ENCODE measurements at places on chromosomes 3 and 15.
A peak's percentile ranks its signal among the peaks of the same experiment; 100 is the strongest.

GRCh38 chr3:141076036-141076773 is 25.1 kb downstream of the SPSB4 start:
- DNase-seq: no peak

DNA sequence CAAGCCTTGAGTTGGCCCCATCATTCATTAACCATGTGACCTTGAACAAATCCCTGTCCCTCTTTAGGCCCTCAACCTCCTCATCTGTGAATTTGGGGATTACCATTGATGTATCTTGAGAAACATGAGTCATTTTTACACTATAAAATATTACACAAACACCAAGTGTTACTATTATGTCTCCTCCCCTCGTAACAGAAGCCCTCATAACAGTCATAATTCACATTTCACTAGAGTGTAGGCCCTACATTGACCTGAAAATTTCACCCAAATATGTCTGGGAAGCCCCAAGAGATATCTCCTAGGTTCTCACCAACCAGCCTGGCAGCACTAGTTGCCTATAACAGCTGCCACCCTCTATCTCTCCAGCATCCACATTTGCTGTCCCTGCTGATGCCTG is 15.8 kb upstream of the SLC6A1 start:
- no peak for DNase-seq

DNA sequence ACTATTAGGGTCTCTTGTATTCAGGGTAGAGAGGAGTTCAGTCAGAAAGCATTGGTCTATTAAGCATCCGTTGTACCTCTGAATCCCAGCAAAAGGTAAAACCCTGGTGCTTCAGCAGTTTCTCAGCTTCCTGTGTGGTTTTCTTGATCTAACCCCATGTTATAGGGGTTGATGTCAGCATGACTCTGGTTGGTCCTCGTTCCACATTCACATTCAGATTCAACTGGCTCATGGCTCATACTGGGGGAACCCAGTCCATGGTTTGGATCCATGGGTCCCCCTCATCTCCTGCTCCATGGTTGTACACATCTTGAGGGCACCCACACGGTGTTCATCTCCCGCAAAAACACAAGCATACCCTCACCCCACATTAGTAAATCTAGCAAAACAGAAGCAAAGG is 47.7 kb upstream of the C2CD4B start:
- peak; percentile 32 for DNase-seq

DNA sequence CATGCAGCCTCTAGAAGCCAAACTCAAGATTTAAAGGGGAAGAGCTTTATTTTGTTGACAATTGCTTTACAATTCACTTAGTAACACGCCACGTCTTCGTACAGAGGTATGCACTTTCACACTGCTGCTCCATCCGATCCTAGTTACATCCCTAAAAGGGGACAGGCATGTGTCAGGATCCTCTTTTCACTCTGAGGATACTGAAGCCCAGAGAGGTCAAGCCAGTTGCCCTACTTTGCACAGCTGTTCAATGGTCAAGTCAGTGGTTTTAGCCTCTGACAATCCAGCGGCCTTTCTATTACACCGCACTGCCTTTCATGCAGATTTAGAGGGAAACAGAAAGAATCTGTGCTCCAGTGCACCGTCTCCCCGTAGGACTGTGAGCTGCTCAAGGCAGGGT is 44.9 kb upstream of the CHRNB4 start:
- DNase-seq: no peak

DNA sequence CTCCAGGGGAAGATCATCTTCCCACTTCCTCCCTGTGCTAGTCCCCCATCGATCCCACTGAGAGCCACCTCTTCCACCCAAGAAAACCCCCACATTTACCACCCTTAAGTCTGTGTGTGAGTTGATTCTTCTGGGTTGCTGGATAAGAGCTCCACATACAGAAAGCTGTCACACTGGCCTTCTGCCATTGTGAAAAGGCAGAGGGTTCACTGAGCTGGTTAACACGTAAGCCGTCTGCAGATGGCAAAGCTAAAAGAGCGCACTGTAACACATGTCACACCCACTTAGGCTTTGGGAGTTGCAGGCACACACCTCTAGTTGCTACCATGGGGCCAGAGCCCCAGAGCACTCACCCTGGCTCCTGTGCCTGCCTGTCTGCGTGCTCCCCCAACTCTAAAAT is 309.8 kb upstream of the LRRC3B start:
- DNase-seq: no peak

DNA sequence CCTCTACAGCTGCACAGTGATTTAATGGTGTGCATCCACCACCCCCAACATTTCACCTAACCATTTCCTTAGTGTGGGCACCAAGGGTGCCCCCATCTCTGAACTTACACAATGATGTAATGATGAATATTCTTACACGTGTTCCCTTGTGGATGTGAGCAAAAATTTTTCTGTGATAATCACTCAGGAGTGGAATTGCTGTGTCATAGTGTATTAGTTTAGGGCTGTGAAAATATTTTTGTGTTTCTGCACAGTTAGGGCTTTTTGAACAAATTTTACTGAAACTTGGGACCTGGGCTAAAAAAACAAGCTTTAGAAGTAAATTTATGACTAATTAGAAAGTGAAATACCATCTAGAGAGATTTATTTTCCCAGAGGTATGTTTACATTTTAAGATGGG is 134.5 kb upstream of the CCNL1 start:
- DNase-seq: no peak

- no peak for DNase-seq
These were observed 116.0 kb downstream of the XXYLT1 start for GRCh38 chr3:195154793-195155535.

- DNase-seq: no peak
These were observed 31.4 kb upstream of the ITPKA start for GRCh38 chr15:41462084-41462795.

DNA sequence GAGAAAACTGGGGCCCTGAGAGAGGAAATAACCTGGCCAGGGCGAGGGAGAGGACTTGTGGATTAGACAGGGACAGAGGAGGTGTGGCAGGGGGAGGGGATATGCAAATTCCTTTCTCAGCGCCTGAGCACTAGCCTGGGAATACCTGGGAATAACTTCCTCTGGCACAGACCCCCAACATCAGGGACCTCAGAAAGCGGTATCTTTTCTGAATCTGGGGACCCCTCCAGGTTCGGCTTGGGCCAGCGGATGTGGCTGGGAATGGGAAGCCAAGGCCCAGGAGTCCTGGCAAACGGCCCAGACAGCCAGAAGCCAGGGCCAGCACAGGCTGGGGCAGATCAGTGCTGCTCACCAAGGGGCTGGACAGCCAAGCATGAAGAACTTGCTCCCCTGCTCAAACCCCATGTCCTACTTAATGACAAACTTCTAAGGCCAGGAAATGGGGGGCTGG is 9.2 kb upstream of the ACSBG1 start:
- no peak for DNase-seq

DNA sequence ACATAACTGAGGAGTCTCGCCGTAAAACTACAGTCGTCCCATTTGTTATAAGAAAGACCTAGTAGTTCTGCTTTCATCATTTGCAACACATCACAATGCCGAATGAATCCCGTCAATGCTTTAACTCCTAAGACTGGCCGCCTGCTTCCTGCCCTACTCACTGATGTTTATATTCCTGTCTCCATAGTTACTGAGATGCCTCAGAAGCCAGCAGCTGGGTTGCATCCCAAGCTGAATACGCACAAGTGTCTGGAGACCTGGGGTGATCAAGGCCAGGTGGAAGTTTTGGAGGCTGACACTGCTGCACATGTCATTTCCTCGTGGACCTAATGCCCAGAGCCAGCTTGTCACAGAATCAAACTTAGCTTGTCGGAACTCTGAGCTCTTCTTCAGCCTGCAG is 95.2 kb upstream of the UBE2E1 start:
- DNase-seq: no peak

GRCh38 chr3:73459711-73460110 is 165.0 kb downstream of the PDZRN3 start:
- no peak for DNase-seq

DNA sequence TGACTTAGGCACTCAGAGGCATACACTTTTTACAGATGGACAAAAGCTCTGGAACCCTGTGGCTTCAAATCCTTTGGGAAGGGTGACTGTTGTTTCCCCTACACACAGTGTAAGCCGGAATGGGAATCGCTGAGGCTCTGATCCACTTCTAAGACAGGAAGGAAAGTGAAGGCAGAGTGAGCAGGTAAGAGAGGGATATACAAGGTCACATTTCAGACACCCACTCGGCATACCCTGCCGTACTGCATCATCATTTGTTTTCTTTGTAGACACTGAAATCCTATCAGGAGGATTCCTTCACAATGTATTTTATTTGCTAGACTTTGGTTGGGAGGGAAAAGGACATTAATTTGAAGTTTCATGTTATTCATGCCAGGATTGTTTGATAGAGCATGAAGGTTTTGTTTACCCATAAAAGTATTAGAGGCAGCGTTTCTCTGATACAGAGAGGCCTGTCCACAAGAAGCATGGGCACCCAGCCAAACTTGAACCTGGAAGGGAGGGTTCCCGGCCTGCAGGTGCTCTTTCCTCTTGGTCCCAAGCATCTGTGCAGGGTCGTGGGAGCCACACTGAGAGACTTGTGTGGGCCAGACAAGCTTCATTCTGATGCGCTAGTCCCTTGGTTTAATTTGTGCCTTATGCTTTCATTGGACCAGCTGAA is 21.9 kb upstream of the POLR2M start:
- no peak for DNase-seq

- no peak for DNase-seq
These were observed 275.5 kb downstream of the PDCD6IP start for GRCh38 chr3:34073961-34074360.

- DNase-seq: no peak
These were observed 252.5 kb downstream of the CDIN1 start for GRCh38 chr15:36831904-36832287.

DNA sequence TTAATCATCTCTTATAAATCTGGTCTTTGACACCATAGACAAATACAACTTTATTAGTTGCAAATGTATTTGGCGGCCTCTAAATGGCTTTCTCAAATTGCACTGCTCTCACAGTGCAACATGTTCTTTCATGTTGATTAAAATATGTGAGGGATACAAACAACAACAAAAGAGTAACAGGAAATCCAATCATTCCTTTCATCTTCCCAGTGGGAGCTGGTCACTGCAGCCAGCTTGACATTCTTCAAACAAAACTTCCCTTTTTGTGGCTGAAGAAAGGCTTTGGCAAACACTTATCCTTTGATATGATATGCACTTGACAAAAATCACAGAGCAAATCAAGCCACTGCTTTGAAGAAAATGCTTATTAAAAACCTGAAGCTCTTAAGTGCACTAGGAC is 973.6 kb downstream of the EPHA3 start:
- no peak for DNase-seq

DNA sequence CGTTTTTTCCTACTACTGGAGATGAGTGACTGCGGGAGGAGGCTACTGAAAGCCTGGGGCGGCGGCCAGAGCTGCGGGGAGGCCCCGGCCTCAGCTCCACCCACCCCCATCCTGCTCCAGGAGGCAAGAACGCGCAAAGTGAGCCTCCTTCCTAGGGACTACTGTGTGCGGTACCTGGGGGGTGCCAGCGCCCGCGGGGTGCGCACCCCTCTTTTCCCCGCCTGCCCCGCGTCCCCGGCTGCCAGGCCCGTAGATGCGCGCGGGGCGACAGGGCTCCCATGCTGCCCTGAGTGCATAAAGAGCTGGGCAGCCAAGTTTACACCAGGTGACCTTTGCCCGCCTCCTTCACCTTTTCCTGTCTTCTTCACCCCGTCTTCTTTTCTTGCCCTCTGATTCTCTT is 2.5 kb upstream of the USF3 start:
- DNase-seq: peak; percentile 12

- DNase-seq: no peak
These were observed 143.1 kb upstream of the KCNMB2 start for GRCh38 chr3:178393146-178393545.

DNA sequence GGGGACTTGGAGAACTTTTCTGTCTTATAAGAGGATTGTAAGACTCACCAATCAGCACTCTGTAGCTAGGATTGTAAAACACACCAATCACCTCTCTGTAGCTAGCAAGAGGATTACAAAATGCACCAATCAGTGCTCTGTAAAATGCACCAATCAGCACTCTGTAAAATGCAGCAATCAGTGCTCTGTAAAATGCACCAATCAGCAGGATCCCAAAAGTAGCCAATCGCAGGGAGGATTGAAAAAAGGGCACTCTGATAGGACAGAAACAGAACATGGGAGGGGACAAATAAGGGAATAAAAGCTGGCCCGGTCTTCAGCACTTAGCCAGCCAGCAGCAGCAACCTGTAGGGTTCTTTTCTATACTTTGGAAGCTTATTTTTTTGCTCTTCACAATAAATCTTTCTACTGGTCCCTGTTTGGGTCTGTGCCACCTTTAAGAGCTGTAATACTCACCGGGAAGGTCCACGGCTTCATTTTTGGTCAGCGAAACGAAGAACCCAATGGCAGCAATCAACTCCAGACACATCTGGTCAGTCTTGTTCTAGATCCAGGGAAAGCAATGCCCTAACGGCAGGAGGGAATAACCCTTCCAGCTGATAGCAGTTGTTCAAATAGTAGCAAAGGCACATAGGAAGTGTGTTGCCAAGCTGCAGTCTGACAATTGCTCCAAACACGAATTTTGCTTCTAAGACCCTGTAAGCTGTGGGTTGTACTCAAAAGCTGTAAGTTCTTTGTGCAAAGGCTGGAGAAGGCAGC is 135.6 kb downstream of the TJP1 start:
- DNase-seq: no peak

- no peak for DNase-seq
These were observed 6.3 kb downstream of the FBXL22 start for GRCh38 chr15:63603516-63603915.

GRCh38 chr3:23993556-23994243 is 48.6 kb downstream of the NR1D2 start:
- no peak for DNase-seq

- no peak for DNase-seq
These were observed 38.7 kb downstream of the THSD4 start for GRCh38 chr15:71153823-71154524.

DNA sequence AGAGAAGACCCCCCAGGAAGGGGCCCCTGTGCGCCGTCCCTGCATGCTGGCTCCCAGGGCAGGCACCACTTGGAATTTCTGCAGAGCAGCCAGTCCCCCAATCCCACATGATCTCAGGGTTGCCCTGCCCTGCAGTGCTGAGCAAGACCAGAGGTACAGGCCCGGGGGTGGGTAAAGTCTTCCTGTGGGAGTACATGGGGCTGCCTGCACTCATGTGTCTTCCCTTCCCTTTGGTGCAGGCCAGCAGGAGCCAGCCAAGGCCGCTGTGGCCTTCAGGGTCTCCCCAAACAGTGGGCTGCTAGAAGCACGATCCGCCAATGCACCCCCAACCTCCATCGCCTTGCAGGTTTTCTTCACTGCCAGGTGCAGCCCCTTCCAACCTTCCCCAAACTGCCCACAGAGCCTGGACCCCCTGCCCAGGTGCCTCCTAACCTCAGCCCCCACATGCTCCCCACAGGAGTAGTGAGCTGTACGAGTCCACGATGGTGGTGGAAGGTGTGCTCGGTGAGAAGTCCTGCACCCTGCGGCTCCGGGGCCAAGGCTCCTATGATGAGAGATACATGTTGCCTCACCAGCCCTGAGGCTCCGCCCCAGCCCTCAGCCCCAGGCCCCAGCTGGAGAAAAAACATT is 15.0 kb downstream of the ACAA1 start:
- no peak for DNase-seq
